ENCODE measurements at places on chromosomes 5 and 9.

DNA sequence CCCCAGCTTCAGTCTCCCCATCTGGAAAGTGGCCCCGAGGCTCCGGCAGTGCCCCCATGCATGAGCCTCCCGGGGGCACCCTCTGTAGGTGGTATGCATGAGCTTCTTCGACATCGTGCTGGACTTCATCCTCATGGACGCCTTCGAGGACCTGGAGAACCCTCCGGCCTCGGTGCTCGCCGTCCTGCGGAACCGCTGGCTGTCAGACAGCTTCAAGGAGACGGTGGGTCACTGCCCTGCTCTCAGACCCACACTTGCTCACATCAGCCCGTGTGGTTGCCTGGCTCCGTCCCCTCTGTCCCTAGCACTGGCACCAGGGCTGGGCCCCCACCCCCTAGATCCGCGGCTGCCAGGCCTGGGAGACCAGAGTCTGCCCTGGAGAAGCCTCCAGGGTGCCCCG, 12.8 kb upstream of the DOLPP1 start:
- DNase-seq: no peak

DNA sequence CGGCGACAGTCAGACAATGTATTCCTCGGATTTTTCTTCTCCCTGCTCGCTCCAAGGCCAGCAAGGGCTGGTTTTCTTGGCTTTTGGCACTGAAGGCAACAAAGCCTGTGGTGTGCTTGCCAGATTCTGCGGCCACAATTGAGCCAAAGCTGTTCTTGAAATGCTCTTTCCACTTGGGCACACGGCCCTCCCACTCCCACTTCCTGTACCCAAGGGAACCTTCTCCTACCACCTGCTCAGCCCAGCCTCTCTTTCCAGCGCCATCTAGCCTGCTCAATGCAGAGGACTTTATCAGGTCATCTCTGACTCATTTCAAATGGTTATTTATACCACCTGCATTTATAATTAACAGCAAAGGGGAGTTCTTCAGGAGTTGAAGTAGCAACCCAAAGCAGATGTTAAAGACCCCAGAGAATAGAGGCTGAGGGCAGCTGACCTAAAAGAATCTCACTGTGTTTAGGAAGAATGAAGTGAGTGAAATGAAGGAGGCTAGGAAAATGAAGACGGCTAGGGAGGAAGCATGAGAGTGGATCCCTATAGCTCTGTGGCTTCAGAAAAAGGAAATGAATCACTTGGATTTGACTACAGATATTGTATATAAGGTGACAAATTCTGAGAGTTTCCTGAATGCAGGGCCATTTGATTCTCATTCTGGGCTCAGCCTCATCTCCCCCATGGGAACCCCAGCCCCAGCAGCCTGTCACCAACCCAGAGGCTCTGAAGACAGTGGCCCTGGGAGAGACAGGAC, 439.0 kb downstream of the ENC1 start:
- no peak for DNase-seq

GRCh38 chr5:149130121-149130914, 11.0 kb upstream of the ABLIM3 start:
- DNase-seq: no peak

- DNase-seq: no peak
Measured at GRCh38 chr5:113329981-113330380, 104.8 kb downstream of the TSSK1B start.

DNA sequence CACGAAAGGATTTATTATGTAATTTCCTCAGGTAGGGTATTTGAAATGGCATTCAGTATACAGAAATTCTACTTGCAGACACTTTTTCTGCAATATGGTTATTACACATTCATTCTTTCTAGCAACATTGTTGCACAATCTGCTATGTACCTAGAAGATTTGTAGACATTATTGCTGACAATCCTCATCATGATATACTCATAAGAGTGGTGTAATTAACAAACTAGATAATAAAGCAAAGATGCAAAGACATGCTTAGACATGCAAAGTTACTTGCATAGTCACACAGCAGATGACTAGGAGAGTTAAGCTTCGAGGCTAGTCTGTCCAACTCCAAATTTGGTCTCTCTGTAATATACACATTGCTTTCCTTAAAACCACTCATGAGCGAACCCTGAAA, 317.1 kb downstream of the ASTN2 start:
- DNase-seq: no peak

DNA sequence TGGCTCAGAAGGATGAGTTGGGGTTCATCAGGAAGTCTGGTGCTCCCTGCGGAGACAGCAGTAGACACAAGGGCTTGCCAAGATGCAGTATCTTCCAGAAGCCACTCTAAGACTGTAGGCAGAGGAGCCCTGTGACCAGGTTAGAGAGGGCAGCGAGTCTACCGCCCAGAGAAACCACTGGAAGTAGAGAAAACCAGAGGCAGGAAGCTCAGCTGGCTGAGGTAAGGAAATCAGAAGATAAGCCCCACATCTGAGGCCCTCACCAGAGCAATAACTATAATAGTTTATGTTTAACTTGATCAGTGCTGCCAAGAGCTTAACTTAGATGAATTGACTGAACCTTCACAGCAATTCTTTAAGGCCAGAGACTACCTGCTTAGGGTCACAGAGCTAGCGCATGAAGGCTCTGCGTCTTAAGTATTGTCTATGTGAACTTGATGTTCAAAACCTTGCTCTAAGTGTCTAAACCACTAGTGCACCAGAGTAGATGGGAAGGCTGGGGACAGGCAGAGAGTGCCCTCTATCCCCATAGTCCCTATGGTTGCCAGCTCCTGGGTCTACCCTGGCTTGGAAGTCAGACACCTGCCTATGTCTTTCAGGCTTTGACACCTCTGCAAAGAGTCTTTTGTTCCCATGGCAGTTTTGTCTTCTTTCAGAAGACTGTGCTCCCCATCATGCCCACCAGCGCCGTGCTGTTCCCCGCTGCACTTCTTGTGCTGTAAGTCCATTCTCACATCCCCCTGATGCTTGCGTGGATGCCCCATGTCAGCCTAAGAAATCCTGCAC, 228.2 kb upstream of the KLF4 start:
- no peak for DNase-seq

GRCh38 chr9:132114102-132114707, 34.5 kb upstream of the MED27 start:
- peak; percentile 24 for DNase-seq

DNA sequence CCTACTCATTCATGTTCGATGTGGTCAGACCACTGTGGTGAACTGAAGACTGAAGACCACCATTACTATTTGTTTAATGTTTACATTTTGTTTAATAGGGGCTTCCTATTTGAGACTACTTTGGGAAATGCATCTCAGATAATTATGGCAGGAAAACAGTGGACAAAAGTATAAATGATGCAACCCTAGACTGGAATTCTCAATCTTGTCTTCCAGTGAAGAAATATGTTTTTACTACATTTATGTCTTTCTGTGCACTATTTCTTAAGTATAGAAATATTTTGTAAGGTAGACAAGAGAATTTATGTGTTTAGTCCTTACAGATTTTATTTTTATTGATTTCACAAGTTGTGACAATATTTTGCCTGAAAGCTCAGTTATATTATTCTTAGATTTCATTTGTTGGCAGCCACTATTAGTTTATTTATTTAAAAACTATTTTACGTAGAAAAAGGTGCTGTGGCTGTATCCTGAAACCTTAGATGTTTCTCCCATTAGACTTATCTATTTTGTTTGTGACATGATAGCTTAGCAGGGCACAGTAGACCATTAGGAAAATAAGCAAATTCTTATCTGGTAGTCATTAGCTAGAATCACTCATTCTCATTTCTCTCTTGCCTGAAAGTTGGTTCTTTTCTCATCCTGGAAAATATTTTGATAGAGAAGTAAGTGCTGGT, 39.4 kb upstream of the MRPS30 start:
- DNase-seq: no peak

- no peak for DNase-seq
Measured at GRCh38 chr9:88833946-88834345, 157.3 kb upstream of the S1PR3 start.

- DNase-seq: no peak
Measured at GRCh38 chr5:98755406-98755805, 18.1 kb upstream of the RGMB start.

- no peak for DNase-seq
Measured at GRCh38 chr5:149561848-149562247, 10.6 kb upstream of the CSNK1A1 start.

GRCh38 chr9:70256123-70256551, 2.6 kb upstream of the SMC5 start:
- DNase-seq: no peak

GRCh38 chr5:156473269-156473908, 146.4 kb downstream of the SGCD start:
- DNase-seq: no peak

- DNase-seq: no peak
Measured at GRCh38 chr5:21831145-21831787, 1021.9 kb downstream of the CDH12 start.

- no peak for DNase-seq
Measured at GRCh38 chr5:88552426-88552825, 283.8 kb upstream of the TMEM161B start.

DNA sequence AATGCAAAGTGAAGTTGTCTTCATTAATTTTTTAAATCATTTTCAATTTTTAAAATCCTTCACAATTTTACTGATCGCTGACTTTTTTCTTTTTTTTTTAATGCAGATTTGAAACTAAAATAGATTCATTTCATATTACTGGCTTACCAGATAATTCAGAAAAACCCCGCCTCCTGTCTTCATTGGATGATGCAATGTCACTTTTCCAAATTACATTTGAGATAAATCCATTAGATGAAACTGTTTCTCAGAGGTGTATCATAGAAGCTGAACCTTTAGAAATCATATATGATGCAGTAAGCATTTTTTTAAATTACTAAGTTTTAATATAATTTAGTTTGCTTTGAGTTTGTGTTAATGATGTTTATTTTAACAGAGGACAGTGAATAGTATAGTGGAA, 60.6 kb downstream of the VPS13A start:
- no peak for DNase-seq

DNA sequence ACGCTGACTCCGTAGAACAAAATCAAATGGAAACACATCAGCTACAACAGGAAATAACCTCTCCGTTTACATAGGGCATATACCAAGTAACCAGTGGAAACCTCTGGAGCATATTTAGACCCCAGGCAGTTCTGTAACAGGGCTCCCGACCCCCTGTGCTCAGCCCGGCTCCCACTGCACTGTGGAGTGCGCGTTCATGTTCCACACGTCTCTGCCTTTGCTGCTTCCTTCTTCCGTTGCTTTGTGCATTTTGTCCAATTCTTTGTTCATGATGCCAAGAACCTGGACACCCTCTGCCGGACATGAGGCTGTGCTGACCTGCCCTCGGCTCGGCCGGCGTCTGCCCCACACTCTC, 5.9 kb upstream of the AGPAT2 start:
- DNase-seq: no peak

- DNase-seq: no peak
Measured at GRCh38 chr5:141478321-141478945, 2.7 kb downstream of the PCDHGC3 start.

- no peak for DNase-seq
Measured at GRCh38 chr5:73266176-73266738, 93.3 kb downstream of the TMEM174 start.

DNA sequence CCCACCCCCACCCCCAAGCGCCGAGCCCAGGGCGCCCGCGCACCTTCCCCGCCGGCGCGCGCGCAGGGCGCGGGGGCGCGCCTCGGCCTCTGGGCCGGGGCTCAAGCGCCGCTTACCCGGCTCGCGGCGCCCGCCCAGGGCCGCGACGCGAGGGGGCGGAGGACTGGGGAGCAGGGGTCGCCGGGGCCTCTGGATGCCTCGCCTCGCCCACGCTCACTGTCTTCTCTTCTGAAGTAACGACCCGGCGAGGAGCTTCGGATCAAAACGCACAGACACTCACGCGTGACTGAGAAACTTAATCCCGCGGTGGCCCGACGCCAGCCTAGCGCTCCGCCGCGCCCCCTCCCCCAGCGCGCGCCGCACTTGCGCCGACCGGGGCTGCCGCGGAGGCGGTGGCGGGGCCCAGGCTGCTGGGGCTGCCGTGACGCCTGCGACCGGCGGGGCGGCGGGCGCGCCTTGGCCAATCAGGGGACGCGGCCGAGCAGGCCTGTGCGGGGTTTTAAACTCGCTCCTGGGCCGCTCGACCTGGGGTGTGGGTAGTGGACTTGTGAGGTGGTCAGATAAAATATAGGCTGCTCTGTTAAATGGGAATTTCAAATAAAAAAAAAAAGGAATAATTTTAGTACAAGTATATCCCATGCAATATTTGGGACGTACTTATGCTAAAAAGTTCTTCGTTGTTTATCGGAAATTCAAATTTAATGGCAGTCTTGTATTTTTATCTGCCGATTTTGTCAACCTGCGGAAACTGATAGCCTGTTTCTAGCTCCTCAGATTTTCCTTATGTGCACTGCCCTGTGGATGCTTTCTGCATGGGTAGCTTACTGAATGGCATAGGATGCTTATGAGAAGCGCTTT, at the start of gene MPDZ:
TSS of gene MPDZ (minus strand) at position 409 of the 858 bp plus-strand sequence. CDS start 29,377 bp downstream, outside the sequence.
- no peak for DNase-seq

- no peak for DNase-seq
Measured at GRCh38 chr9:89903141-89903475, 298.3 kb downstream of the GADD45G start.

DNA sequence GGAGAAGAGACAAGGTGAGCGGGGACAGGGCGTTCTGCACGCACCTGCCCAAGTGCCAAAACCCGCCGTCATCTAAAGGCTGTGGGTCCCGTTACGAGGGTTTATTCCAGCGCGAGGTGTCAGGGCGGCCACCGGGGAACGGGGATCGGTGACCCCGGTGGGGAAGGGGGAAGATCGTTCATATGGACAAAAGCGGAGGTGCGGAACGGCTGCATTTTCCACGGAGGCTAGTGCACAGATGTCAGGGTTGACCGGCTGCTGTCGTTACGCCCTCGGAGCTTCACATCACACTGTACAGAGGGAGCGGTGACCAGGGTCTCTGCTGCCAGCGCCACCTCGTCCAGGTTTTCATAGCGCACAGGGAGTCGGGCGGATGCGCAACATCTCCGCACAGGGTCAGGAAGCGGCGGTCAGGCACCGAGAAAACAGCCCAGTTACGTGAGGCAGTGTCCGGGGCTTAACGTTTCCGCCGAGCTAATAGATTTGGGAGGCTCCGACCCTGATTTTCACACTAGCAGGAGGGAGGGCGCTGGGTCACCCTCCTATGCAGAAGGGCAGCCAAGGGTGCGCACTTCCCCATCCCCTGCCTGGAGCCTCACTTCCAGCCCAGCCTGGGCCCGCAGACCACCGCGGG, 13.5 kb downstream of the BTNL9 start:
- no peak for DNase-seq

DNA sequence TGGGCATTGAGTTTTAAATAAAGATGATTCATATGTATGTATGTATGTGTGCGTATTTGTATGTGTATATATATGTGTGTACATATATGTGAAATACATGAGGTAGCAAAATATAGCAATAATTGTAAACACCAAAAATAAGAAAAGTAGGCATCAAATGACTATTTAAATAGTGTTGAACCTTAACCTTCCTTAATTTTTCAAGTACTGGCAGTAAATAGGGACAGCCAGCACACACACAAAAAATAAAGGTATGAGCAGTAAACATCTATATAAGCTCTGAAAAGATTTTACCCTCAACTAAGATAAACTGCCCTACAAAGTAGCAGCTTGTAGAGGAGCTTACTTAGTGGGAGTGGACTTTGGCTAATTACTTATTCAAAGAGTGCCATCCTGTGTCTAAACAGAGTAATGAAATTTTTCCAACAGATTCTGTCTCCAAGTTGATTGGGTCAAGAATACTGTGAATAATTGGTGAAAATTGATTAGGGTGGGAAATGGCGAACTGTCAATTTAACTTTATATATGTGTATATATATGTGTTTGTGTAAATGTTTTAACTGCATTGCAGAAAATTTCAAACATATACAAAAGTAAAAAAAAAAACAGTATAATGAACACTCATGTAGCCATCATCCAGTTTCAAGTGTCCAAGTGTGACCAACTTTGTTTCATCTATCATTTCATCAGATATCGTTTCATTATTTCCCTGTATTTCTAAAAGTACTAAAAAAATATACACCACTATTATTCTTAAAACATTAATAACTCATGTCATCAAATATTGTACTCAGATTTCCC, 2.0 kb upstream of the ADAMTS6 start:
- DNase-seq: no peak

All from activated CD8-positive, alpha-beta memory T cell treated with anti-CD3 and anti-CD28 coated beads, Interleukin-2, amount 50 U/mL, for 4 hours (primary cell).